Kasumi-1 (cell line): ENCODE measurements at places on chromosomes 7 and 10.

- DNase-seq: no peak
Observed at GRCh38 chr7:129373651-129374428, 60.4 kb upstream of the STRIP2 start.

DNA sequence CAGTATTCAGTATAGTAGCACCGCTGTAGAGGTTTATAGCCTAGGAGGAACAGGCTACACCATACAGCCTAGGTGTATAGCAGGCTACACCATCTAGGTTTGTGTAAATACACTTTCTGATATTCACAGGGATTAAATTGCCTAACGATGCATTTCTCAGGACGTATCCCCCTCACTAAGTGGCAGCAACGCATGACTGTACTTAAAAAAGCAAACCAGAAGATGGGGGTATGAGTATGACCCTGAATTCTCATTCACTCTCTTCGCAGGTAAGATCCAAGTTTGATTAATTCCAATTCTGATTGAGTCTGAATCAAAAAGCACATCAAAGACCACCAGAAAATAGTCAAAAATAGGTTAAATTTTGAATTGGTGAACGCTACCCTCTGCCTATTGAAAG lies 972 bp downstream of the ORC5 start:
- no peak for DNase-seq

DNA sequence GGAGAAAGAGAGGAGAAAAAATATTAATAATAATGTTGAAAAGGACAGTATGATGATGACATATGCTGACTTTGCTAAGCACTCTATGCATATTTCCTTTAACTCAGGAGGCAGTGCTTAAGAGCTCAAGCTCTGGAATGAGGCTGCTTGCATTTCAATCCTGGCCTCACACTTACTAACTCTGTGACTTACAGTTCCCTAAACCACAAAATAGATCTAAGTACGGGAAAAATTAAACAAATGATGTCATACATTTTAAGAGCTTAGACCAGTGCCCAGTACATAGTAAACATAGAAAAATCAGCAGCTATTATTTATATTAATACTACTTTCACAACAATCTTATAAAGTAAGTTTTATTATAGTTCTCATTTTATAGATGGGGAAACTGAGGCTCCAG lies 61.3 kb downstream of the GFRA1 start:
- no peak for DNase-seq

- no peak for DNase-seq
Observed at GRCh38 chr7:16989811-16990413, 108.1 kb upstream of the AGR3 start.

DNA sequence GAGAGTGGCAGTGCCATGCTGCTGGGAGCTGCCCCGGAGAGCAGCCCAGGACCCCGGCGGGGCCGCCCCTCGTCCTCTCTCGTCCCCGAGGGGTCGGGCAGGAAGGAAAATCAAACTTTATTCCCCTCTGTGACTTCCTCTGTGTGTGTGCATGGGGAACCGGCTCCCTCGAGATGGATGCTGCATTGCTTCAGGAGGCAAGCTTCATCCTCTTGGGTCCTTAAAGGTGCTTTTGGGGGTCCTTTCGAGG lies 726 bp downstream of the MCU start:
- peak; percentile 58 for DNase-seq

- peak; percentile 76 for DNase-seq
Observed at GRCh38 chr7:92835851-92836488, 403 bp downstream of the CDK6 start.

DNA sequence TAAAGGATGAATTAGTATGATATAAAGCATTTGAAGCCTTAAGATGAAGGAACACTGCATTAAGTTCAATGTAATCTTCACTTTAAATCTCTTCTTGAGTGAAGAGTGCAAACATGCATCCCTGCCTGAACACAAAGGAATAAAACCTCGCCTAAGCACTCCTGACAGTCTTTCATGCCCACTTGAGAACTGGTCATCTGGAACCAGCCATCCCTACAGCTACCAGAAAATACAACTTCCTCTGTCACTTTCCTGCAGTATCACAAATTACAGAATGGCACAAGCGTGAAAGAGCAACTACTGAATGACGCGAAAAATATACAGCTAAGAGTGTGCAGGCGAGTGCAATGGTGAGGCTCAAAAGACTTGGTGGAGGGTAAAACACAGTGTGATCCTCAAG lies 1079.9 kb downstream of the CNTNAP2 start:
- no peak for DNase-seq
